ENCODE measurements at places on chromosomes 12 and 14.

- DNase-seq, result peak; percentile 73
These were observed 73.4 kb upstream of the EEA1 start for GRCh38 chr12:93002293-93003054.

- no peak for DNase-seq
These were observed 2.8 kb upstream of the IFNG start for GRCh38 chr12:68162374-68162773.

DNA sequence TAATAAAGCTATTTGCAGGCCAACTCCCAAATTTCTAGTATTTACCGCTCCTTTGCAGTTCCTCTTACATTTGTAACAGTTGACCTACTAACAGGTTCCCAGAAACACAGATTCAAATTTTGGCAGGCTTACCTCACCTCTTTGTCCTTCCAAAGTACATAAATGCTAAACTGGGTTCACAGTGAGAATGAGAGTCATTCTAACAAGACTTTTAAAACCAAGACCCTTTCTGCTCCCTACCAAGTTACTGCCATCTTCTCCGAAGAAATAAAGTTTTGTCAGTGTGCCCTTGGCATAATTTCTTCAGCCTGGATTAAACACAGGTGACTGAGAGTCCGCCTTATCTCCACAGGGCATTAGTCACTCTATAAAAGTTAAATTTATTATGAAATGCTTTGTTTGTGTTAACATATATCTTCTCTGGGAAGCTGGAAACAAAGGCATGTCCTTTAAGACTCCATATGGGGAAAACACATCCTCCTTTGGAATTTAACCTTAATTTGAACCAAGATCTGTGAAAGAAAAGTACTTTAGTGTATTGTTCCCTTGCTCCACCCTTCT is 28.2 kb downstream of the FOXA1 start:
- no peak for DNase-seq

GRCh38 chr12:113891739-113892520 is 74.2 kb downstream of the RBM19 start:
- no peak for DNase-seq

- DNase-seq, result no peak
These were observed 594 bp upstream of the EXOC3L4 start for GRCh38 chr14:103093856-103094405.

GRCh38 chr14:76117789-76118484 is 33.8 kb upstream of the GPATCH2L start:
- DNase-seq, result no peak

DNA sequence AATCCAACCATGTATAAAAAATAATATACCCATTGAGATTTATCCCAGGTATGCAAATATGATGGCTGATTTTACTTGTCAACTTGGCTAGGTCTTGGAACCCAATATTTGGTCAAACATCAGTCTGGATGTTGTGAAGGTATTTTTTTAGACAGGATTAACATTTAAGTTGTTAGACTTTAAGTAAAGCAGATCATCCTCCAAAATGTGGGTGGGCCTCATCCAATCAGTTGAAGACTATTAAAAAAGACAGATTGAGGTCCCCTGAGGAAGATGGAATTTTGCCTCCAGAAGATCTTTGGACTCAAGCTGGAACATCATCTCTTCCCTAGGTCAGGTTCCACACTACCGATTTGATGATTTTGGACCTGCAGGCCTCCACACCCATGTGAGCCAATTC is 271.2 kb downstream of the TMEM121 start:
- DNase-seq, result no peak

DNA sequence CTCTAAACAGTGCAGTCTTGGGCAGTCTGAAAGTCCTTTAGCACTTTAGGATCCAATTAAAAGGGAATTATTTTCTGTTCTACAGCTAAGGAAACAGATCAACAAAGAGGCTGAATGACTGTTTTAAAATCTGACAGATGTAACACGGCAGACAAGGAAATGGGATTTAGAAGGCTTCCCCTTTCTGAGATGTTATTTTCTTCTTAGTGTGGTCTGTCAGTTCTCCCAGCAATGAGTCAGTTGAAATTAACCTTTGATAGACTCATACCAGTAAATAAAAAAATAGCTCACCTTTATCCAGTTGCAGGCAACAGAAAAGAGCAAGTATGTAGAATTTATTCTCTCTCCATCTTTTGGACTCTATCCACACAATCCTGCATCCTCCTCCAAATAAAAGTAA is 98.1 kb downstream of the NEDD1 start:
- DNase-seq, result no peak

GRCh38 chr12:39443081-39443928 is at the start of gene KIF21A:
KIF21A (minus strand) TSS chr12:39443120; CDS start chr12:39442970, 150 bp downstream.
- DNase-seq, result peak; percentile 88

DNA sequence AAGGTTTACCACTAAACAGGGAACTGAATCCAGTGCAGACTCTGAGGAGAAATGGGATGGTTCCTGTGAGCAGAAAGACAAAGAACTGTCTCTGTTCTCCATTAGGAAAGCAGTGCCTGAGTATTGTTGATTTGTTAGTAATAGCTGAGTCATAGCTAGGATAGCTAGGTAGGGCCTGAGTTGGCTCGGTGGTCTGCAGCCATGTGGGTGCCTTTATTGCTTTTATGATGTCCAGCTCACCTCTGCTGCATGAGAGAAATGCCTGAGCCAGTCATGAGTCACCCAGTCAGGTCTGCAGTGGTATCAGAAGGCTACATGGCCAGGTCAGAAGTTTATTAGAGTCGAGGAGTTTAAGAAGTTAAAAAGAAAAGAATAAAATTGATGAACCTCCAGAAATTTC is 24.2 kb downstream of the TRHDE start:
- no peak for DNase-seq

DNA sequence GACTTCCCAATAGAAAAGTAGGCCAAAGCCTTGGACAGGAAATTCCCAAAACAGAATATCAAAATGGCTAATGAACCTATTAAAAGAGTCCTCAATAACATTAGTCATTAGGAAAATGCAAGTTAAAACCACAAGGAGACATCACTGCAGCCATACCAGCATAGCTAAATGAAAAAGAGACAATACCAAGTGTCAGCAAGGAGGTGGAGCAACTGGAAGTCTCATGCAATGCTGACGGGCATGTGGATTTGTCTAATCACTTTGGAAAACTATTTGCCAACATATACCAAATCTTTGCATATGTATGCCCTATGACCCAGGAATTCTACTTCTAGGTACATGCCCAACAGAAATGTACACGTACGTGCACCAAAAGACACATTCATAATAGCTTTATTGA is 60.5 kb upstream of the PLEKHG3 start:
- no peak for DNase-seq

DNA sequence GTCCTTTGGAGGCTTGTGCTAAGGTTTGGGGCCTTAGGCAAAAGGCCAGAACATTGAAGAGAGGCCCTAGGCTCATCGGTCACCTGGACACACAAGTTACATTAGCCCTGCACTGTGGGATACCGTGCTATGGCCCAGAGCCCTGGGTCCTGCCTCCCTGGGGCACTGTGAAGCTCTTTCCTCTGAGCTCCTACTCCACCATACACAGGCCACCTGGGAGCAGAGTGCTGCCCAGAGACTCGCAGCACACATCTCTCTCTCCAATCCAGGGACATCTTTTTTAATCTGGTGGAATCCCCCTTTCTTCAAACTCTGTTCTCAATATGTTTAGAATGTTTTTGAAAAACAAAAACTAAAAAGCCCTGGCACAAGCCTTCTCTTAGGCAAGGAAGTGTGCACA is 314.2 kb upstream of the RGS6 start:
- no peak for DNase-seq

DNA sequence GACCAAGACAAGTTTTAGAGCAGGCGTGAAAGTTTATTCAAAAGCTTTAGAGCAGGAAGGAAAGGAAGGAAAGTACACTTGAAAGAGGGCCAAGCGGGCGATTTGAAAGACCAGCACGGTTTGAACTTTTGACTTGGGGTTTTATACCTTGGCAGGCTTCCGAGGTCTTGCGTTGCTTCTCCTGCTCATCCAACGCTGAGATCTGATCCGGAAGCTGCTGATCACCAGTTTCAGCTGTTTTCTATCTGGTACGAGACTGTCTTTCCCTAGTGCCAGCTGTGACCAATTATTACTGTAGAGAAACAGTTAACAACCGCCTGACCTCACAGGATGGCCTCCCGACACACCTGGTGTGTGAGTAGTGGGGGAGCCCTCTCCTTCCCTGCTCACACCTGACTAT is 20.6 kb upstream of the SNRPF start:
- peak; percentile 34 for DNase-seq

DNA sequence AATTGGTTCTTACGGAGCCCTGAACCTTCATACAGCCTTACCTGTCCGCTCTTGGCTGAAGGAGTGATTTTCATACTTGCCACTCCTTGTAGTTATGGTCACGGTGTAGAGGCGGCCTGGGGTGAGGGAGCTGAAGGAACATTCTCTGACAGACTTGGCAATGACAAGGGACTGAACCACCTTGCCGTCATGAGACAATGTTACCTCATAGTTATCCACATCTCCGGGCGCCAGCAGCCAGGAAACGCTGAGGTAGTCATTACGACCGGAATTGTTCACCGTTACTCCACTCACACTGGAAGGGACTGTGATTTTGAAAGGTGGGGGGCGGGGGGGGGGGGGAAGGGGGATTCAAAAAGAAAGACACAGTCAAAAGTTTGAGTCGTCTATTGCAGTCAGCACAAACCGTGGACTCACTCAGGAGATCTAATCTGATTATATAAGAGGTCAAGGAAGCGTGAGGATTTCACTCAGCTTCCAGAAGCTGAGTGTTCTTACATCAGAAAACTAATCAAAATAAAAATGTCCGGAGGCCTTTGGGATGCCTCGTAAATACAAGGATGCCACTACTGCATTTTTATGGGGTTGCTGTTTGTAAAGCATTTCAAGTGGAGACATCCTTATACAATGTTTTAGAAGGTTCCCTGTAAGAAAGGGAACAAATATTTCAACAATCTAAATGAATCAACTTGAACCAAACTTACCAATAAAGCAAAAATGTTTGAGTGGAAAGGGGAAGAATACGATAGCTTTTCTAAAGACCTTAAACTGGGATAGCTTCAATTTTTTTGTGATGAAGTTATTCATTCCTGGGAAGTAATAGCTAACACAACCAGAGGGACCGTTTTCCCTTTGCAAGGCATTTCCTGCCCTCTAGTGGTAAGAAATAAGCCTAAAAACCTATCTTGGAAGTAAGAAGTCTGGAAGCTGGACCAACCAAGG is 60.6 kb downstream of the PTPRB start:
- DNase-seq, result peak; percentile 91

GRCh38 chr12:46209914-46210872 is 58.6 kb downstream of the SLC38A1 start:
- no peak for DNase-seq

- no peak for DNase-seq
These were observed 127.3 kb downstream of the EFCAB11 start for GRCh38 chr14:89827265-89827664.

DNA sequence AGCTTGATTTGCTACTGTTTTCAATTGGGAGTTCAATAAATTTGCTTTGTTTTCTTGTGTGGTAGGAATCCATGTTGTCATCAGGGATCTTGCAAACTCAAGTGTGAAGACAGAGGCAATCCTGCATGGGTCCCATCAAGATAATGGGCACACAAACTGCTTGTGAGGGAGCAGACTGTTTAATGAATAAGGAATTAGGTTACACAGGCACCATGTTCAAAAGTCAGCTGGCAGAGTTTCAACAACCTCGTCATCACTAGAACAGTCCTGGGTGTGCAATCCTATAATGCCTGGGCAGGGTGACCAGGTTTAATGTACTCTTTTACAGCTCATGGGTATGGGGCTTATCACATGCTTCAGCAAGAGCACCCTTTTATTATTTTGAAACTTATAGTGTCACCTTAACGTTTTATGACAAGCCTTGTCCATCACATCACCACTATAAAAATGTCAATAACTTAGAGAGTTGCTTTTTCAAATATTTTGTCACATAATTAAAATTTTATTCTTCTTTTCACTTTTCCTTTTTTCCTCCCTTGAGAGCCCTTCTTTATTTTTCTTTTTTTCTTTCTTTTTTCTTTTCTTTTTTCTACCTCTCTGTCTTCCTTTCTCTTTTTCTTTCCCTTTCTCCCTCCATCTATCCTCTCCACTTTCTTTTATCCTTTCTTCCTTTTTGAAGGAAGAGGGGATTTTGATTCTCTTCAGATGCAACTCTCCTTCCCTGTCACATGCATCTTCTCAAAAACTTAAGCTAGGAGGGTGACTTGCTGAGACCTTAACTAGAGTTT is 252.2 kb upstream of the ATP2B1 start:
- no peak for DNase-seq

DNA sequence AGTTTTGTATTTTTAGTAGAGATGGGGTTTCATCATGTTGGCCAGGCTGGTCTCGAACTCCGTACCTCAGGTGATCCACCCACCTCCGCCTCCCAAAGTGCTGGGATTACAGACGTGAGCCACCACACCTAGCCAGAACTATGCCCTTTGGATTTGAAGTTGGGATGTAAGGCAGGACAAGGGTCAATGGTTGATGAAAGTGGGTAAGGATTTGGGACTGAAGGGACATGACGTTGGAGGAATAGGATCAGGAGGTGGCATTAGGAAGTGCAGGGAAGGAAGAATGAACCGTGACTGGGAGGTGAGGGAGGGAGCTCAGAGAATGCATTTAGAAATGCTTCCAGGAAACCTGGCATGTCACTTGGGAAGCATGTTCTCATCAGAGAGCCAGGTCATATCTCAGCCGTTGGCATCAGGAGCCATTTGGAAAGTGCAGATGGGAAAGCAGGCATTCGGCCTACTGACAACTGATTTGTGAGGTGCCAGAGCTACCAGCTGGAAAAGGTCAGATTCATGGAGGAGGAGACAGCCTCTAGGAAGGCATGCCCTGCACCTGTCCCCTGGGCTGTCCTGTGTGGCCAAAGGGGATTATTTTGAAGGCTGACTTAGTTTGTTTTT is 2.2 kb downstream of the CRADD start:
- DNase-seq, result no peak

DNA sequence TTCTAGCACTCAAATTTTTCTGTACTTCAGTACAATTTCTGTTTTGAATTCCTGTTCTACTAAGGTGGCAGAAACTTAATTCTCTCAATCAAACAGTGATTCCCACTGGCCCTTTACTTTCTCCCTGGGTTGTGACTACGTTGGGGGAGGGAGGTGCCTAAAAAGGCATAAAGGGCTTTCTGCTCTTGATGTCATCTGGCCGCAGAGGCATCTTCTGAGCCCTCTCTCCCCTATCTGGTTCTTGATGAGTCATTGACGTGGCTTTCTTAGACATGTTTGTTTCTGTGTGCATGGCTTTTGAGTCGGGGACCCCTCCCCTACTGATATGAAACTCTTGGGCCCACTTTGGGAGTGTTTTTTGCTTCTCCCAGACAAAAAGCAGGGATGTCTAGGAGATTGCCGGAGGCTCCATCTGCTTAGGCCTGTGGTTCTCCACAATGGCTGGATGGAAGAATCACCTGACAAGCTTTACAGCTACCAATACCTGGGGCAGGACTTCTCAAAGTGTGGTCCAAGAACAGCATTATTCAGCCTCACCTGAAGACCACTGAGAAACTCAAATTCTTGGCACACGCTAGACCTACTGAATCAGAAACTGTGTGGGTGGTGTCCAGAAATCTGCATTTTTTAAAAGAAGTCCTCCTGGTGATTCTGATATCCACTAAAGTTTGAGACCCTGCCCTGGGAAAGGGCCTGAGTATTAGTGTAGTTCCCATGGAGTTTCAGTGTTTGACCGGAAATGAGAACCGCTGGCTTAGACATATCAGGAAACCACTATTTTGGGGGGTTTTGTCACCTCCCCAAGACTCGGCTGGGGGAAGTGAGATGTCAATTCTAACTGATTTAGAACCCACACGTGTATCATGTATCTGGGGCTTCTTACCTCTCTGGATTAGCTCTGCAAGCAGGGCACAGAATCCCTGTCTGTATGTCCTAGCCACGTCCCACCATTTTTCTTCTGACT is 395.7 kb upstream of the PDE3A start:
- DNase-seq, result no peak
